DMS79 (cell line): ENCODE measurements at places on chromosomes 4 and X.

DNA sequence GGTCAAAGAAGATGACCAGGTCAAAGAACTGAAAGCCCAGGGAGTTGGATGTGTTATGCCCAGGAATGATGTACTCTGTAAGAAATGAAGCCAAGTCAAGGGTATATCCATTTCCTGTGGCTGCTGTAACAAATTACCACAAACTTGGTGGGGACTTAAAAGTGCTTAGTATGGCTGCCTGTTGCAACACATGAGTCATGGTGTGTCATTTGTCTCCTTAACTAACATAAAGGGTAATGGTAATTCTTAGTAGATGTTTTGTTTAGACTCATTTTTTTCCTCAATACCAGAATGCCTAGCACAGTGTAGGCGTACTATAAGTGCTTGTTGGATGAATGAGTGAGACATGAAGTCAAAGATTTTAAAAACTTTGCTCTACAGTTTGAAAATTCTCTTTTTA lies 45.7 kb downstream of the SYTL5 start:
- DNase-seq = no peak

- DNase-seq = no peak
Observed at GRCh38 chr4:88110826-88111225, 47.6 kb downstream of the ABCG2 start.

- DNase-seq = no peak
Observed at GRCh38 chr4:8356856-8357255, 83.7 kb downstream of the ACOX3 start.

DNA sequence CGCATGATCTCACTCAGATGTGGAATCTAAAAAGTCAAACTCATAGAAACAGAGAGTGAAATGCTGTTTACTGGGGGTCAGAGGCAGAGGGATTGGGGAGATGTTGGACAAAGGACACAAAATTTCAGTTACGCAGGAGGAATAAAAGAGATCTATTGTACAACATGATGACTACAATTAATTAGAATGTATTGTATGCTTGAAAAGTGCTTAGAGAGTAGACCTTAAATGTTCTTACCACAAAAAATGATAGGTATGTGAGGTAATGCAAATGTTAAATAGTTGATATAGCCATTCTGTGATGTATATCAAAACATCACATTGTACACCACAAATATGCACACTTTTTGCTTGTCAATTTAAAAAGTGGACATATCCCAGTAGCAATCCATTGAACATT lies 36.1 kb upstream of the PHKA2 start:
- no peak for DNase-seq

- no peak for DNase-seq
Observed at GRCh38 chrX:109632906-109633504, 8.0 kb upstream of the KCNE5 start.

GRCh38 chr4:21307709-21308108 lies 607.5 kb downstream of the PACRGL start:
- DNase-seq = no peak

DNA sequence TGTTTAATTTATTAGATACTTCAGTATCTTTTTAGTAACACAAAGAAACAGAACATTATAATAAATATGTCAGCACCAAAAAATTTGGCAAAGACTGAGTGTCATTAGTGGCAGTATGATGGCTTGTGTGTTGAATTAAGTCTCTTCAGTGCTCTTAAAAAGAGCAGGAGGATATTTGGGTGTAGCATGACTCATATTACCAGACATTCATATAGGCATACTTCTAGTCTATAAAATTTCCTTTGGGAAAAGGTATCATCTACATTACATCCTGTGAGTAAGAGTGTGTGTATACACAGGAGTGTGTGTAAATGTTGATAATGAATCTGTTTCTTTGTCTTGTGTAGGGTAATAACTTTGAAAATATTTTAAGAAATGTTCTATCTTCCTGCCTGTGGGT lies 135.7 kb downstream of the CNKSR2 start:
- DNase-seq = no peak

DNA sequence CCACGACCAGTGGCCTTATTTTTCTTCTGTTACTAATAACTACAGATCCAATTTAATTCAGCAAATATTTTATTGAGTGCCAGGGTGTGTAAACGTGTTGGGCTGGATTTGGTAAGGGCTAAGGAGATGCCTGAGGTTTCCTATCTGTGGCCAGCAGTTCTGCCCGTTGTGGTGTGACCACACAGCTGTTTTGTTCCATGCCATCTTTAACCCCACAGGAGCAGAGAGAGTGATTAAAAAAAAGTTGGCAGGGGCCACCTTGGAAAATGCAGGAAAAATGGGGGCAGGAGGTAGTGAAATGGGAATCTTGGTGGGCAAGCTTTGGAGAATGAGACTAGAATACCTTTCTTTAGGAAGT lies 1.1 kb downstream of the PLAC8 start:
- no peak for DNase-seq

DNA sequence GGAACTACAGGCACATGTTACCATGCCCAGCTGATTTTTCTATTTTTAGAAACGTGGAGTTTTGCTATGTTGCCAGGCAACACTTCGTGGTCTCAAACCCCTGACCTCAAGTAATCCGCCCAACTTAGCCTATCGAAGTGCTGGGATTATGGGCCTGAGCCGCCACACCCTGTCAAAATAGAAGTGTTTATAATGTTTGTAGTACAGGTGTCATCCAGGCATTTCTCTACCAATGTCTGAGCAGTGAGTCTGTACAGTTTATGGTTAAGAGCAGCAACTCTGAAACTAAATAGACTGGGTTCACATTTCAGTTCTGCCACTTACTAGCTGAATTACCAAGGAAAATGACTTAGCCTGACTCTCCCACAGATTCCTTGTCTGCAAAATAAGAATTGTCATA lies 460.4 kb upstream of the GALNT7 start:
- DNase-seq = no peak

DNA sequence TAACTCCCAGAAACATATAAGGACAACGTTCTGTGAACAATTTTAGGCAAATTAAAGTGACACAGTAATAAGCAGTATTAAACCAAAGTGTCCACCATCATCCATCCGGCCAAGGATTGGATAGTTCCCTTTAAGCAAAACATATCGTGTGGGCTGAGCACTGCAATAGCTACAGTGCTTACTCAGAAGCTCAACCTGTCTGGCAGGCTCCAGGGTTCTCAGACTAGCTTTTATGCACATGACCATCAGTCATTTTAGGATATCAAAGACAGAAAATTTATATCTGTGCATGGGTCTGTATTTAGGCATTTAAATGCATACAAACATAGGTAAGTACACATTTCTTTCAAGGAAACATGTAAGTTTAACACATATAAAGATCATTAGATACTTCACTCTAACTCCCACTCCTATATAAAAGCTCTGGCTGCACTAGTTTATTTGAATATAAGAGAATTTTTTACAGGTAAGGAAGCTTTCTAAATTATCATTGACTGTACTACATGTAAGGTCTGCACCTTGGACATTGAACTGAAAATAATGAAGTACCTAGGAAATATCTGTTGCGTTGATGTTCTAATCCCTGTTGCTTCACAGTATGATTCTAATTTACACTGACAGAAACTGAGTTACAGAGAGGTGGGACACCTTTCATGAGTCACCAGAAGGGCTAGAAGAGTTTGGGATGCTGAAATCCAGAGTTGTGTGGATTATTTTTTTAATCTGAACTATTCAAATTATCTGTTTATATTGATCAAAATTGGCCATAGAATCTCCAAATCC lies 67.6 kb downstream of the ELOVL6 start:
- DNase-seq = no peak
